Activated CD8-positive, alpha-beta memory T cell treated with anti-CD3 and anti-CD28 coated beads for 4 hours (primary cell): ENCODE measurements at places on chromosomes 2 and 18.
A peak's percentile ranks its signal among the peaks of the same experiment; 100 is the strongest.

DNA sequence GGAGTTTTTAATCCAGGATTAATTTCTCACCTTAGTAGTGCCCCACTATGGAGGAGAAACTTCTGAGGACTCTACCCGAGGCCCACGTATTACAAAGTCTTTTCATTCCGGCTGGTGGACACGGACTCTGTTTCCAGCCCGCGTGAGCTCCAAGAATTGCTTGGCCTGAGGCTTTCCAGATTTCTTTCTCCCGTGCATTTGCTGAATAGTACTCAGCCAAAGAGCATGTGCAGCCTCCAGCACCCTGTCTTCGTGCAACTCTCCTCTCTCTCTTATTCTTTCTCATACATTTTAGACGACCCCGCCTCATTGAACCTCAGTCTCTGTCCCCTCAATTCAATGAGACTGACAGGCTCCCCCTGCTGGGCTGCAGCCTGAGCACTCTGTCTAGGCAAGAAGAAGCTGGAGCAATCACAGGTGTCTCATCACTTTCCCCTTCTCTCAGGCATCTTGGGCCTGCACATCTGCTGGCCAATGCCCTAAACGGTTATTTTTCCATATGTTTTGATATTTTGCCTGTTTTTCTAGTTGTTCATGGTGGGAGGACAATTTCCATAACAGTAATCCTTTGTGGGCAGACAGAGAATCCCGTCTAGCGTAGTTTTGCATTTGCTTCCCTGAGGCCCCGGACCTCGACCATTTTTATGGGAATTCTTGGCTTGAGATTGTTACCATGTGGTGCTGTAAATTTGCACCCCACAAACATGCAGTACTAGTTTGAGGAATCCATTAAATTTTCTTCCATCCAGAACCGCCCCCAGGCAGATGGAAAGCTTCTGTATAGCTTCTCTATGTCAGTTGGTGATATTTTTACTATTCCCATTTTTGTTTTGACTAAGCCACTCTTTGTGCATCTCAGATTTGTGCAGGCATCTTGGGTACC, 50.1 kb upstream of the LPIN2 start:
- peak; percentile 44 for DNase-seq

DNA sequence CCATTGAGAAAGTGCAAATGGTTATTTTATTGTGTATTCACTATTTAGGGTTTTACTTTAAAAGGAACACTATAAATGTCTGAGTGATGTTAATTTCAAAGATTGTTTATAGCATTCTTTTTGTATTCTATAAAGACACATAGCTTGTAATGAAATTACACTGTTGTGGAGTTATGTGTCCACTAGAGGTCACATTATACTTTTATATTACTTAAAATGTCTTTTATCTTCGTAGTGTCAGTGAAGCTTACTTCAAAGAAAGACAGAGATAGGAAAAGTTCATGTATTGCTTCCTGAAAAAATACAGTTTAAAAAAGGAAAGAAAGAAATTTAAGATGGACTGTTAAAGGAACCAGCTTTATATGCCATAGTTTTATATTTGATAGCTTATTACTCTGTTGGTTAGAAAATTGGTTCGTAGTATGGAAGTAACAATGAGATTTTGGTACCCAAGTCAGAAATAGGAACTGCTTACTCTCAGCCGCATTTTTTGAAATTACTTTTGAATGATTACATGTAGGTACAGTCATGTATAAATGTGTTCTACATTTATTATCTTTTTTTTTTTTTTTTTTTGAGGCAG, 20.5 kb downstream of the APLF start:
- no peak for DNase-seq

DNA sequence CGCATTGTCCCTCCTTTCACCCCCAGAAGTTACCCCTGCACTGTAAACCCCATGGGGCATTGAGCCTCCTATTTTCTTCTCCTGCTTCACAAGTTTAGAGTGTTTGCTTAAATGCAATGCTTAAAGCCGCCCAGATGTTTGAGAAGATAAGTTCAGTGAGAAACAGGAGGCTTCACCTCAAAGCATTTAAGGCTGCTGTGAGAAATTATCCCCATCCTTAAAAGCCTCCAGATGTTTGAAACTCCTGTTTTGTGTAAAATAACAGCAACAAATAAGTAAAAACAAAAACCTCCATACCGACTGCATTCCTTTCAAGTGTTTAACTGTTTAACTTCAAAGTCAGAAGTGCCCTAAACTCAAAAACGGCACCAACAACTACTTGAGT, 81.8 kb downstream of the RTP5 start:
- no peak for DNase-seq

DNA sequence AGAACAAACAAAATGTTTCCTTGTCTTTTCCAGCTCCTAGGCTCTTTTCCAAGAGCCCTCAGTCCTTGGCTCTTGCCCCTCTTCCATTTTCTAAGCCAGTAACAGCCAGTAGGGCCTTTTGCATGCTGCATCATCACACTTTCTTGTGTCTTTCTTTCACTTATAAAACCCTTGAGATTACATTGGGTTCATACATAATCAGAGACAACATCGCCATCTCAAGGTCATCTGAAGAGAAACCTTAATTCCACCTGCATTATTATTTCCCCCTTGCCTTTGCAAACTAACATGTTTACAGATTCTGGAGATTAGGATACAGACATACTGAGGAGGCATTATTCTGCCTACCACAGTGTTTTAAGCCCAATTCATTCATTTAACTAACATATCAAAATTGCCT, 697.3 kb downstream of the TRIB2 start:
- DNase-seq: no peak

GRCh38 chr2:61176755-61177726, 15.1 kb downstream of the C2orf74 start:
- DNase-seq: peak; percentile 86

GRCh38 chr2:16525265-16525887, 140.3 kb downstream of the CYRIA start:
- no peak for DNase-seq

- no peak for DNase-seq
Observed at GRCh38 chr2:150485871-150486538, 1.5 kb downstream of the RND3 start.

- DNase-seq: no peak
Observed at GRCh38 chr2:10159086-10159485, 36.5 kb downstream of the RRM2 start.

DNA sequence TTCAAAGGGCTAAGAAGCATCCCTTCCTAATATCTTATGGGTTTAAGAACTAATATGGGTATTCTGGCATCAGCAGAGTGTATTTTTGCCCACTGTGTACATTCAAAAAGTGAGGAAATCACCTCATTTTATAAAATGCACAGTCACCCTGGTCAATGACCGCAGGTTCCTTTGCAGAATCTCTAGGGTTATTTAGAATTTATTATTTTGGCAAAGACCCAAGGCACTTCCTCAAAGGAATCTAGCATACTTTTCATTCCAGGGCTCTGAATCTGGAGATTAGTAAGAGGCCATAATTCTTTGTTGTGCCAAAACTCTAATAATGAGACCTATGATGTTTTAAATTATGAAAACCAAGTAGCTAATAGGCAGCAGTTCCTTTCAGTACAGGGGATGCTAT, 27.2 kb upstream of the CDH2 start:
- DNase-seq: no peak
